ENCODE measurements at places on chromosomes 2 and 18. TPM values are rescaled to one million over a fixed set of nuclear protein-coding genes. Genes with fewer than 3 reads are reported as not detected.

The SPDYA gene
- 0.93 TPM for total RNA-seq

The SPP2 gene
- total RNA-seq, result not detected

The CD226 gene
- total RNA-seq, result 102 TPM

The MALL gene
- total RNA-seq, result not detected

The RSAD2 gene
- total RNA-seq, result 120 TPM

The RAB6C gene
- not detected for total RNA-seq

The ARHGAP15 gene
- 167 TPM for total RNA-seq

The FBXO36 gene
- total RNA-seq, result 0.71 TPM

The MAL gene
- total RNA-seq, result 210 TPM

The SEMA4F gene
- total RNA-seq, result 8.2 TPM

The FSHR gene
- not detected for total RNA-seq

The IL1R2 gene
- 0.88 TPM for total RNA-seq

The CD302 gene
- total RNA-seq, result 0.50 TPM

The KDM3A gene
- total RNA-seq, result 81.9 TPM

The DLGAP1 gene
- total RNA-seq, result 0.53 TPM

The HADHA gene
- 108 TPM for total RNA-seq

Measured in activated CD4-positive, alpha-beta memory T cell treated with anti-CD3 and anti-CD28 coated beads, Interleukin-2, amount 10 ng/mL, durations not matched to agents 7 days and 5 days (primary cell).